HuH-7.5 (cell line): ENCODE measurements at places on chromosomes 12 and 14.

DNA sequence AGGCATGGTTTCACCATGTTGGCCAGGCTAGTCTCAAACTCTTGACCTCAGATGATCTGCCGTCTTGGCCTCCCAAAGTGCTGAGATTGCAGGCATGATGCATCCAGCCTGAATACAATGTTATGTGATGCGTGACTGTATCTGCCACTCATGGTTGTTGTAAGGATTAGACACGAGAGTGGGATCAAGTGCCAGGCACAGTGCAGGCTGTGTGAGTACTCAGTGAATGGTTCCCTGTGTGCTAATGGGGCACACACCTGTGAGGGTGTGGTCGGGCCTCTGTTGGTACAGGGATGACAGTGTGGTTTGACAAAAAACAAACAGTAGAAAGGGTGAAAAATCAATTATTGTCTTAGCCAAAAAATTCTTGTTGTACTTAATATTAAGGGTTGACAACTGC lies 61.8 kb downstream of the TECPR2 start:
- no peak for DNase-seq

- no peak for DNase-seq
These were observed 20.7 kb downstream of the YARS2 start for GRCh38 chr12:32734952-32735351.

DNA sequence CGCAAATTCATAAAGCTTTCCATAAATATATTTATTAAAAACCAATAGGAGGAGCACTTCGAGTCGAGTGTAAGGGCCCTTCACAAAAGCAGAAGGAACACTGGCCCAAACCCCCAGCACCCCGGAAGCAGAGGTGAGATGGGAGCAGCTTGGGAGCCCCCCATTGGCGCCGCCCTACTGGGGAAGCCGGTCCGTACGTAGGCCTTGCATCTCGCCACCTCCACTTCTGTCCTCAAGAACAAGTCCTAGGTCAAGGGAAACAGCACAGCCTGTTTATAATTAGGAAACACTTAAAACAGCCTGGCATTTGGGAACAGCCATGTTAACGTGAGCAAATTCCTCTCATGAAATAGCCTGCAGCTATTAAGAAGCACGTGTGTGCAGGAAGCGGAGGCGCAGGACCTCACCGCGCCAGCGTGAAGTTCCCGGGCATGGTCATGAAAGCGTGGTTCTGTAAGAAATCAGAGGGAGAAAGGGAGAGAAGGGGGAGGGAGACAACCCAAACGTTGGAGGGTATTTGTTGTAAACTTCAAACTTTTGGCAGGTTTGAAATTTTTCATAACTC lies 7.7 kb downstream of the ANKRD9 start:
- DNase-seq = no peak

DNA sequence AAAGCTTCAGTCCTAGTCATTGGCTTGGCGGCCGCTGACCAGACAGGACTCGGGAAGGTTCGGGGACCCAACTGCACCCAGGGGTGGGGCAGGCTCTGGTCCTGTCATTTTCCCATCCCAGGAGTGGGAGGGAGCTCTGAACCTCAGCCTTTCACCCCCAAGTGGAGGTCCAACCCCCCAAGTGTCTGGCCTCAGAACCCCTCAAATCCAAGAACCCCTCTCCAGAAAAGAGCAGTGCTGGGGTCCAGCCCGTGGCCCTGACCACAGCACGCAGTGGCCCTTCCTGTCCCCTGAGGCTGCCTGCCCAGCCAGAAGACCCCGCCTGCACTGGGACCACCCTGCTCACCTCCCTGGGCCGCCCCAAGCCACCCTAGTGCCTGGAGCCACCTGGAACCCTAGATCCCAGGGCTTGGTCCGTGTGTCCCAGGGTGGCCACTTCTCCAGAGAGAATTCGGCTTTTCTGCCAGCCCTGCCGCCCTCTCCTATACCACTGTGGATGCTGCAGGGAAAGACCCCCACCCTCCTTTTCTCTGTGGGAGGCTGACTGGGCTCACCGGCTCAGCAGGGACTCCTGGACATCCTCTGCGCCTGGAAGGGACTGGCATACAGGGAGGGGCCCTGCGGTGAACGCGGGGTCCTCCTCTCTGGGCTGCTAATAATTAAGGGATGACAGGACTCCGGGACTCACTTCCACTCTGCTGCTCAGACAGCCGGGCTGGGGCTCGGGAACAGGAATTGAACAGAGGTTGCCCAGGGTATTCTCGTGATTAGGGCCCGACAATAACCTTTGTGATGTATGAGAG lies 326.9 kb upstream of the SFSWAP start:
- no peak for DNase-seq

DNA sequence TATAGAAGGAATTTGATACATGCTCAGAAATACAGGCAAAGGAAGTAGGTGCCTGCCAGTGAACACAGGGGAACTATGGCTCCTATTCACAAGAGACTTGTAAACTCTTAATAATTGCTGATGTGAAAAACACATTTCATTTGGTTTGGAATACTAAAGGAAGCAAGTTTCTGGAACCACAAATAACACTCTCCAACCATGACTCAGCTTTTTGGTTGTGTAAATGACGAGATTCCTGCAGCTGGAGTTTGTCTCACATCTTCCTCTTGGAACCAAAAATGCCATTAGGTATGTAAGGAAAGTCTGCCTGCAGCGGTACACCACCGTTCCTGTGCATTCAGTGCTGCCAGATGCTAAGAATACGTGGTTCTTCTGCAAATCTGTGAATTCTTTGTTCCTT lies 4.5 kb upstream of the OR11H6 start:
- DNase-seq = no peak

DNA sequence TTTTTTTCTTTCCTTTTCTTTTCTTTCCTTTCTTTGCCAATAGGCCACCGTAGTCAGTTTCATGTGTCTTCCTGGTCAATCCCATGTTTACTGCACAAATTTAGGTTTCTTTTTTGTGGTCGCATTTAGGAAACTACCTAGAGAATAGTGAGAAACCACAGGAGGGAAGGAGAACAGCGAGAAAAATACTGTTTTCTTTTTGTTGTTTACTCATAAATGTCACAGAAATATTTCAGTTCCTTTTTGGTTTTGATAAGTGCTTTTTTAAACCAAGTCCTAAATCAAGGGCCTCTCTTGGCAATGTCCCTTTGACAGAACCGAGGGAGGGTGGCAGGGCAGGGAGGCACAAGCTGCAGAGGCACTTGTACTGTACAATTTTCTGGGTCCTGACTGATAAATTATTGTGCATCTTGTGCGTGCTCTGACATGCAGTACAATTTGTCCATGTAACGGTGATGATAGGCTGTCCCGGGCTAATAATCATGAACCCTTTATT lies 326.1 kb downstream of the CACNA1C start:
- no peak for DNase-seq

GRCh38 chr14:20904393-20905029 lies 13.3 kb downstream of the RNASE3 start:
- DNase-seq = no peak

GRCh38 chr12:114679452-114679875 lies 4.5 kb downstream of the TBX3 start:
- no peak for DNase-seq
